Hematopoietic multipotent progenitor cell treated with erythropoietin and hydrocortisone succinate and interleukin-3 and kit ligand, for 6 days (in vitro differentiated cells): ENCODE measurements at places on chromosomes 1 and 21.

- no peak for DNase-seq
These were observed 1419.4 kb downstream of the KCNT2 start for GRCh38 chr1:195188821-195189220.

- peak; percentile 56 for DNase-seq
These were observed 4.3 kb downstream of the XPR1 start for GRCh38 chr1:180636138-180636537.

- no peak for DNase-seq
These were observed 616.7 kb upstream of the PTBP2 start for GRCh38 chr1:96104906-96105305.

- no peak for DNase-seq
These were observed 47.0 kb upstream of the ATF3 start for GRCh38 chr1:212561501-212561931.

- no peak for DNase-seq
These were observed 142.8 kb upstream of the RAB4A start for GRCh38 chr1:229128066-229128608.

- no peak for DNase-seq
These were observed 136.7 kb downstream of the FCRL5 start for GRCh38 chr1:157415661-157416060.

- DNase-seq: peak; percentile 35
These were observed at the start of gene SUSD4 for GRCh38 chr1:223363856-223364684. TSS of gene SUSD4 (minus strand) at chr1:223364176. CDS start at chr1:223363425, 751 bp downstream.

- no peak for DNase-seq
These were observed 30.2 kb downstream of the GBP2 start for GRCh38 chr1:89095737-89096136.

- no peak for DNase-seq
These were observed 9.1 kb upstream of the RUNX3 start for GRCh38 chr1:24939040-24939674.

DNA sequence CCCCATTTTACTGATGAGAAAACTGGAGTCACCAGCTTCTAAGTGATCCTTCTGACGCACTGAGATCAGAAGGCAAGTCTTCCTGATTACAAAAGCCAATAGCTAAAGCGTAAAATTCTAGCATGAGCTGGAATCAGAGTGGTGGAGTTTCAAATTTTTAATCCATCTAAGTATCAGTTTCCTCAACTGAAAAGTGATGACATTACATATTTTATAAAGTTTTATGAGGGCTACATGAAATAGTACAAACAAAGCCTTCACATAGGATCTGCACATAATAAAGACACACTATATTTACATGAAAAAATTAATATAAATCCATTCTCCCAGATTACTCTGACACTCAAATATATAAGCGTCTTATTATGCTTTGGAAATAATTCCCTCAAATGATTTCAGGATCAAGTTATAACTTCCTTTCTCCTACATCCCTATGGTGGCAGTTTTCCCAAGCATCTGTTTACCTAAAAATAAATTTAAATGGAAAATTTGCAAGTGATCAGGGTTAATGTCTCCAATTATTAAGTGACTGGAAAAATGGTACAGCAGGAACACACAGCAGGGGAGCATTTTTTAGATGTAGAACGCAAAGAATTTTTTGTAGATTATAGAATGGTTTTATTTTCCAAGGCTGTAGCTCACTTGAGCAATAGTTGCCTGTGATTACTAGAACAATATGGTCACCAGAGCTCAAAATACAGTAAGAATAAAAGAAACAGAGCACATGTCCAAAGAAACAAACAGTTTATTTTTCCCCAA is 490.4 kb upstream of the C1orf87 start:
- no peak for DNase-seq

DNA sequence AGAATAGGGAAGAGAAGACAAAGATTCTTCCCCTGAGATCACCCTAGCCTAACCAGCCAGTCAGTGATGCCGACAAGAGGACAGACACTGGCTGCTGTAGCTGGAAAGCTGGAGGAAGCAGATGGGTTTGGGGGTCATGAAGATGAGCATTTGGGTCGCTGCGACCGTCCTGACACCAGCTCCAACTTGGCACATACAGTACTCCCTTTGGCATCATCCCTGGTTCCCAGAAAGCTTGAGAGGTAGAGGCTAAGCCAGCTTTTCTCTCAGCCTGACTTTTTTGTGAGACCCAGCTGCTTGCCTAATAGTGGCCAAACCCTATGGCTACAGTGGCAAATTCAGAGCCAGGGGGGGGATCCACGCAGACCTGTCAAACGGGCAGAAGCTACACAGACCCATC is 43.0 kb upstream of the IKBKE start:
- no peak for DNase-seq

GRCh38 chr21:14844001-14844400 is 220.8 kb downstream of the NRIP1 start:
- no peak for DNase-seq

- no peak for DNase-seq
These were observed 10.1 kb upstream of the PROK1 start for GRCh38 chr1:110440877-110441276.

- no peak for DNase-seq
These were observed 47.7 kb downstream of the BRINP3 start for GRCh38 chr1:190429932-190430331.

DNA sequence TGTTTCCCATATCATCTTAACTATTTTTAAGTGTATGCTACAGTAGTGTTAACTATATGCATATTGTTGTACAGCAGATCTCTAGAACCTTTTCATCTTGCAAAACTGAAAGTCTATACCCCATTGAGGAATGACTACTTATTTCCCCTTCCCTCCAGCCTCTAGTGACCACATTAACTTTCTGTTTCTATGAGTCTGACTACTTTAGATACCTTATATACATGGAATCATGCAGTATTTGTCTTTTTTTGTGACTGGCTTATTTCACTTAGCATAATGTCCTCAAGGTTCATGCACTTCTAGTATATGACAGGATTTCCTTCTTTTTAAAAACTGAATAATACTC is 96.5 kb upstream of the BTG3 start:
- no peak for DNase-seq
